ENCODE measurements at places on chromosomes 7 and 10.

GRCh38 chr7:8296362-8296659 lies 34.3 kb upstream of the ICA1 start:
- no peak for DNase-seq

GRCh38 chr10:132897516-132898381 lies 44.6 kb downstream of the CFAP46 start:
- no peak for DNase-seq

- DNase-seq = peak; percentile 29
Measured at GRCh38 chr7:139776486-139777132, 1.2 kb downstream of the HIPK2 start.

DNA sequence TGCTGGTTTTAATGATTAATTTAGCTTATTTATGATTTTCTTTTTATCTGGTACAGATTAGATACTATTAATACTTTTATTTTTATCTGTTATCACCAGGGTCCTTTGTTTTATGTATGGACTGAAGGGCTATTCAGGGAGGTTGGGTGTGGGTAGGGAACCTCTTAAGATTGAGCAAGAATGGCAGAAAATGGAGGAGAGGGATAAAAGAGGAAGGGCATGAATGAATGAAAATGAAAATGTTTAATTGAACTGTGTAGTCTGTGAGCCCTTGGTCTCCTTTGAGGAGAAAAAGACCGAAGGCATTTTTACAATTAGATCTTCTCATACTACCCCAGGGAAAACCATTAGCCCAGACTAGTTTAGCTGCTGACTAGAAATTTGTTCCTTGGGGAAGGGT lies 93.1 kb downstream of the CDK14 start:
- DNase-seq = no peak

- no peak for DNase-seq
Measured at GRCh38 chr10:127463548-127463947, 85.6 kb upstream of the NPS start.

GRCh38 chr10:76082956-76083355 lies 651.5 kb downstream of the LRMDA start:
- DNase-seq = no peak
